ENCODE measurements at places on chromosomes 3 and 15.

GRCh38 chr3:13822042-13822441 is 57.8 kb downstream of the WNT7A start:
- DNase-seq: no peak

GRCh38 chr15:60553163-60553562 is 74.2 kb upstream of the ICE2 start:
- DNase-seq: no peak

GRCh38 chr3:186368176-186368575 is 6.1 kb upstream of the DGKG start:
- no peak for DNase-seq

GRCh38 chr3:112688819-112689218 is 47.9 kb upstream of the CCDC80 start:
- no peak for DNase-seq

- DNase-seq: no peak
These were observed 120.9 kb downstream of the NEK11 start for GRCh38 chr3:131147534-131147933.

DNA sequence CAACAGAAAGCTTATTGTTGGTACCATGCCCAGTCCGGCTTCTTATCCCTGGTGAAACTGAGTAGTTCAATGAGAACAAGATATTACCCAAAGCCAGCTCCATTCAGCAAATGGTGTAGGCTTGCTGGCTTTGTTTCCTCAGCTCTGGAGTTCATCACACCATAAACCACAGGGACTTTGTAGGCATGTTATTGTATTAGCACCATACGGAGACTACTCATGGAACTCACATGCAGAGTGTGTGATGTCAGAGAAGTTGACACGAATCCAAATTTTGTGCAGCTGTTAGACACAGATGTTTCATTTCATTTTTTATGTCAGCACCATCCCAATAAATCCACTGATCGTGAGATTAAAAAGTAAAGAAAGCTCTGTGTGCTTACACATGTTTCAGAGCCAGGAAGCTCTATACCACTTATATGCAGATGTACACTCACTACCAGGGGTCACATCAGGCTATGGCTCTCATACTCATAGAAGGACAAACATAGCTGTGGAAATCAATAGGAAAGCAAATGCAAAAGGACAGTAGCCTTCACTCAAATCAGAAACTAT is 63.4 kb upstream of the LEKR1 start:
- peak; percentile 57 for DNase-seq

GRCh38 chr15:80850941-80851451 is 71.8 kb downstream of the CEMIP start:
- no peak for DNase-seq

- DNase-seq: peak; percentile 41
These were observed 91.7 kb upstream of the IGSF10 start for GRCh38 chr3:151552589-151552988.

DNA sequence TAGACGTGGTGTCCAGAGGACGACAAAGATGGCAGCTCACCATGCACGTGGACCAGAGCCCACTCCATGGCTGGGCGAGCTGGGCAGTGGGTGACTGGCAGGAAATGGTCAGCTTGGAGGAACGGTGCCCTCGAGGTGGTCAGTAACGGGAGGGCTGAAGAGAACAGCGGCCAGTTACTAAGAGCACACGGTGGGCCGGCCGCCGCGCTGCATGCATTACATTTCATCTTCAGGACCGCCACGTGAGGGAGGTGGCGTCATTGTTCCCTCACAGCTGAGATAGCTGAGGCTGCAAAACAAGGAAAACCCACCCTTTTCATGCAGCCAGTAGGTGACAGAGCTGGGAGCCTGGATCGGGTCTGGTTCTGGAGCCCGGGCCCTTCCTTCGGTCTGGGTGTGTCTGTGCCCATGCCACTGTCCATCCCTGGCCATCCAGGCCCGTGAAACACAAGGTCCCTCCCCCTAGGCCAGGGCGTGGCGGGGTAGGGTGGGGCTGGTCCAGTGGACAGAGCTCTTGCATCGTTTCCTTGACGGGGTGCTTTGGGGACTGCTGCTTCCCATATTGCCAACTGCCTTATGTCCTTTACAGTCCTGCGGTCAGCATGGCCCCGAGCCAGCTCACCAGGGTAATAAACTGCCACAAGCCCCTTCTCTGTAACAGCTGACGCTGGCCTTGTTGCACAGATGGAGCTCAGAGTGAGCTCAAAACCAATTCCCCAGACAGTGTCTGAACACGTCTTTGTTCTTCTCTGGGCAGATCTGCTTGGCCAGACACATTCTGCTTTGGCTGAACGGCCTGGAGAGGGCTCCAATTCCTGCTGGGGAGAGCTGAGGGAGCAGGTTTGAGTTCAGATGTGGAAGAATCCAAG is 51.8 kb downstream of the RGMA start:
- DNase-seq: no peak

DNA sequence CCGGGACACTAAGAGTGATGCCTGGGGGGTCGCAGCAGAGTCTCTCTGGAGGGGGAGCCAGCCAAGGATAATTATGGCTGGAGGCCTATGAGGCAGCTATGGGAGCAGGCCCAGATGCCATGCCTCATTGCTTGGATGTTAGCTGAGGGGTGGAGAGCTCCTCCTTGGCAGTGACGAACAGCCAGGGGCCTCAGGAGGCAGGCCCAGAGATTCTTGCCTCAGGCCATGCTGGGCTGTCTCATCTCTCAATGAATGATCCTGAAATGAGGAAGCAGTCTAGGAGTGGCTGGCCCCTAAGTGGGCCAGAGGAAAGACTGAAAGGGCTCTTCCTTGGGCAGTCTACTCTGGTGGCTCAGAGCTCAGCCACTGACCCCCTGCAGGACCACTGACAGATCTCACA is 21.3 kb downstream of the KIF9 start:
- DNase-seq: no peak

- no peak for DNase-seq
These were observed 28.5 kb downstream of the SELENOT start for GRCh38 chr3:150631515-150632221.

DNA sequence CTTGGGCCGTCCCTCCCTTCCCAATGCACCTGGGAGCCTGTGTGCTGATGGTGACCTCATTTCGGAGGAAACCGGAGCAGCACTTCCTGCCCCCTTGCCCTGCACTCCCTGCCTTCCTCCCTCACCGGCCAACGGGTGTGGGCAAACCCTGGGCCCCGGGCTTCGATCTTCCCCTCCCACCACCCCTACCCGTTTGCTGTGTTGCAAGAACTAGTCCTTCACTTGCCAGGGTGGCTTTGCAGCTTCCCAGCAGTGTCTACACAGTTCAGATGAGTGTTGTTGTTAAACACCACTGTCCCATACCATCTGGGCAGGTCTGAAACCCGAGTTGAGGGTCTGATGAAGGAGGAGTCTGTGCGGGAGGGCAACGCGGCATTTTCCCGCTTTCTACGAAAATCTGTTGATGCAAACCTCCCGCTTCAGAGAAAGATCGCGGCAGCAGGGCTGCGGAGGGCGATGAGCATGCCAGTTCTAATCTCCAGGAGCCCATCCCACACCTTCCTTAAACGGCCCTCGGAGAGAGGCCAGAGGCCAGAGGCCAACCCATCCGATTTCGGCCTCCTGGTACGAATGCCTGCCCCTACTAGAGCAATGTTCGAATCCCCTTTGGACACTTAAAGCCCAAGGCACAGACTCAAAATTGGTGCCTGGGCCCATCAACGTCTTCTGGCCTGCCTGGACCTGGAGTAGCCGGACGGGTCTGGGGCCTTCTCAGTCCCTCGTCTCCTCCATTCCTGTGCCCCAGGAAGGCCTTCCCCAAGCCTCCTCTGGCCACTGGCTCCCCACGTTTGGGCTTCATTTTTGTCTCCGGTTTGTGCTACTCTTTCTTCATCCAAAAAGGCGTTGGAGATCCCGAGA is 35.7 kb upstream of the POLG start:
- DNase-seq: no peak

- no peak for DNase-seq
These were observed 356.2 kb downstream of the OCA2 start for GRCh38 chr15:27742751-27743477.

- no peak for DNase-seq
These were observed 589 bp downstream of the NEIL1 start for GRCh38 chr15:75347222-75348033.

- no peak for DNase-seq
These were observed 919.9 kb downstream of the NAALADL2 start for GRCh38 chr3:175778994-175779393.

DNA sequence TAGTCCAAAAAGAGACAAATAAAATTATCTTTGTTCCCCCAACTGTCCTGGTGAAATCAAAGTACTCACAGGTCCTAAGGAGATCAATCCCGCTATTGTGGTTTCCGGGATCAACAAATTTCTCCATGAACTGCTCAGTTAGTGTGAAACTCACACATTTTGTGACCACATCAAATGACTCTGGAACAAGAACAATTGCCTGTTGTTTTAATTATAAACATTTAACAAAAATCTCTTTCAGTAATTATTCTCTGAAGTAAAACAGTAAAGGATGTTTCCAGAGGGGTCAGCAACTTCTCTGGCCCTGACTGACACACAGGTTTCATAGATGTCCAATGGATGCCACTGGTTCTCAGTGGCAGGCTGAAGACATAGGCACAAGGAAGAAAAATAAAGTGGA is 3.9 kb downstream of the CLDND1 start:
- no peak for DNase-seq

DNA sequence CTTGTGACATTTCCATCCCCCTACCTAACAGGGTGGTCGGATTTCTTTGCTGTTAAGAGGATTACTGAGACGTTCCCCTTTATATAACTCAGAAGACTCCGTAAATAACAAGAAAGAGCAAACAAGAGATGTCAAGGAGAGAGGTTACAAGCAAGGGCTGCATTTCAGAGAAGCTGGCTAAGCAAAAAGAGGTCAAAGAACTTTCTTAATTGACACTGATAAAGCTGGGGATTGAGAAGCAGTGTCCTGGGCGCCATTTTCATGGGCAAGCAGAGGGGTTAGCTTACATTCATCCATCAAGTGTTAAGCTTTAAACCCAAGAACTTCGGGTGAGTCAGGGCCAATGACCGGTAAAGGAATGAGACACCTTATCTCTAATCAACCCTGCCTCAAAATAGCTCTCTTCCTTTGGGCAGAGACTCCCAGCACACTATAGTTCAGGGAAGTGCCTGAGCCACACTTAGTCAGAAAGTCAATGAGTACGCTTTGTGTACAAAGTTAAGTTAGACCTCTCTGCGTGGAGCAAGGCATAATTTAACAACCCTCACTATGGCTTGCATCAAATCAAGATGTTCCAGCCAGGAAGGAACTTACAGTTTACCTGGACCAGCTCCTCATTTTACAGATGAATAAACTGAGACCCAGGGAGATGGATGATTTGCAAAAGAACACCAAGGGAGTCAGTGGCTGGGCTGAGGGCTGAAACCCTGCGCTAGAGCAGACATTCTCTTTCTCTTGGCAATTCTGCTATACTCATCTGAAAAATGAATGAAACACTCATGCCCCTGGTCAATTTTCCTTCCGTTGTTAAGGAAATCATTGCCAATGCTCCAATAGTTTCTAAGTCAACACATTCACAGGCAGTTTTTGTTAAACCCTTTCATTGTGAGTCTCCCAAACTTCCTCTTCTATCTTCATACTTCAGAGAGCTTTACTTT is 44.6 kb downstream of the CCNL1 start:
- no peak for DNase-seq

GRCh38 chr15:69074843-69075224 is 60.3 kb downstream of the NOX5 start:
- DNase-seq: no peak

GRCh38 chr15:37359893-37360290 is 259.5 kb upstream of the MEIS2 start:
- DNase-seq: no peak

GRCh38 chr15:56871185-56871584 is 47.3 kb upstream of the TCF12 start:
- peak; percentile 46 for DNase-seq

GRCh38 chr3:133845127-133845526 is 39.5 kb downstream of the SRPRB start:
- DNase-seq: no peak

DNA sequence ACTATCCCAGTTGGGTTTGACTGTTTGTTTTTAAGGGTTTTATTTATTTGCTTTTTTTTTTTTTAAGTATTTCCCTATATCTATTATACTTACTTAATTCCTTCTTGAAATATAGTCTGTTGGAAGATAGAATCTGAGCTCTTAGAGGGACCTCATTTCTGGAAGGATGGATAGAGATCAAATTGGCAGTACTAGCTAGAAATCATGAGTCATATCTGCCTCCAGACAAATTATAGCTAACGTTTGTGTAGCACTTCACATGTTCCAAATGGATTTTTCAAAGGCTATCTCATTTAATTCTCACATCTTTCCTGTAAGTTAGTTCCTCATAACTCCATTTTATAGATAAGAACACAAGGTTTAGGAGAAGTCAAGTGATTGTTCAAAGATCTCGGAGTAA is 384.7 kb downstream of the ZIC1 start:
- DNase-seq: no peak

DNA sequence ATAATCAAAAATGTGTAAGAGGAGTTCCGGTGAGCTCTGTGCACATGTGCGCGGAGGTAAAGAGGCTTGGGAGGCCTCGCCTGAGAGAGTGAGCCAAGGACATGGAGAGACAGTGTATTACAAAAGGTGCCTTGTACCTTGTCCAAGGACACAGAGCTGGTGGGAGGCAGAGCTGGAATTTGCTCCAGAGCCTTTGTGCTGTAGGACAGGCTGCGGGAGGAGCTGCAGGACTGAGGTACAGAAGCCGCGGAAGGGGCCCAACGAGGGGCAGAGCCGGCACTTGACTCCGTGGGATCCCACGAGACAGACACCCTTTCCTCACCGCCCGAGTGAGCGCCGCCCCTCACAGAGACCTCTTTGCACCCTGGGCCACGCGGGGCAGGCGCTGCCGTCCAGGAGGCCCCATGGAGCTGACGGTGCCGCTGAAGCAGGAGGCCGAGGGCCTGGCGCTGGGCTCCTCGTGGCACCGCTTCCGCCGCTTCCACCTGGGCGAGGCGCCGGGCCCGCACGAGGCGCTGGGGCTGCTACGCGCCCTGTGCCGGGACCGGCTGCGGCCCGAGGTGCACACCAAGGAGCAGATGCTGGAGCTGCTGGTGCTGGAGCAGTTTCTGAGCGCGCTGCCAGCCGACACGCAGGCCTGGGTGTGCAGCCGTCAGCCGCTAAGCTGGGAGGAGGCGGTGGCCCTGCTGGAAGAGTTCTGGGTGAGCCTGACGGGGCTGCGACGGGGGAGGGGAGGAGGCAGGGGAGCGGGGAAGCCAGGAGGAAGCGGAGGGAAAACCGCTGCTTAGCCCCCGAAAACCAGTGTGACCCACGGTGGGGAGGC is 68.7 kb downstream of the SLTM start:
- DNase-seq: no peak
